Endothelial cell of umbilical vein (primary cell): ENCODE measurements at places on chromosomes 12 and 14. TPM values are rescaled to one million over a fixed set of nuclear protein-coding genes. Genes with fewer than 3 reads are reported as not detected.

Gene OR6J1
- total RNA-seq, result not detected in 2 replicates

Gene NKX2-1
- total RNA-seq, result not detected in 2 replicates

Gene OTUB2
- total RNA-seq, result 1.1 and 1.6 TPM in 2 replicates

Gene CLEC2A
- not detected in 2 replicates for total RNA-seq

Gene FAM181A
- not detected in 2 replicates for total RNA-seq

Gene CATSPERB
- not detected in 2 replicates for total RNA-seq
